NCI-H748 treated with DMSO at 0.1 percent for 48 hours (cell line): ENCODE measurements at places on chromosomes 11 and 22.

DNA sequence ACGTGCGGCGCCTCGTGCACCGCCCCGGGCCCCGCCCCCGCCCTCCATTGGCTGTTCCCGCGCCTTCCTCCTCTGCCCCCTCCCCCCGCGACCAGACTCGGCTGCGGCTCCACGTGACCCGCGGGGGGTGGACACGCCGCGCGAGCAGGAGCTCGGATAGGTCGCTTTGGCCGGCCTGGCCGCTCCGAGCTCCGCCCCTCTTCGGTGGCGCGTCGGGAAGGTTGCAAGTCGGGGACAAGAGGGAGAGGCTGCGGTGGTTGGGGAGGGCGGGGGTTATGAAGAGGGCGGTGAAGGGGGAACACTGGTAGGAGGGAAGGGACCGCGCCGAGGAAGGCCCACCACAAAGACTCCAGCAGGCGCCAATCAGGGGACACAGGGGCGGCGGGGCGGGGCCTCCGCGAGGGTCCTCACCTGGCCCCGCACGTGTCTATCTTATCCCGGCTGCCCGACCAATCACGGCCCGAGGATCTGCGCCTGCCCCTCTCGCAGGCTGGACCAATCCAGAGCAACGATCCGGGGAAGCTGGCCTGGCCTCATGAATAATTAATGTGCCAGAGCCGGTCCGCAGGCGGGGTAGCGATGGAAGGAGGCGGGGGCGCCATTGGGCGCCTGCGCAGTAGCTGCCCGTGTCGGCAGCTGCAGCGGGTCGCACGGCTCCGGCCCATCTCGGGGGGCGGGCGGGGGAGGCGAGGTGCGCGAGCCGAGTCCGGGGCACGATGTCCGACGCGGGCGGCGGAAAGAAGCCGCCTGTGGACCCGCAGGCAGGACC is at the start of gene TEF:
Gene TEF, plus strand, starts transcription at position 614 of the 769 bp plus-strand sequence. Its CDS starts 103 bp downstream, at position 717.
- DNase-seq = peak; percentile 98

GRCh38 chr11:37040921-37041320 is 442.9 kb upstream of the RAG2 start:
- DNase-seq = no peak

DNA sequence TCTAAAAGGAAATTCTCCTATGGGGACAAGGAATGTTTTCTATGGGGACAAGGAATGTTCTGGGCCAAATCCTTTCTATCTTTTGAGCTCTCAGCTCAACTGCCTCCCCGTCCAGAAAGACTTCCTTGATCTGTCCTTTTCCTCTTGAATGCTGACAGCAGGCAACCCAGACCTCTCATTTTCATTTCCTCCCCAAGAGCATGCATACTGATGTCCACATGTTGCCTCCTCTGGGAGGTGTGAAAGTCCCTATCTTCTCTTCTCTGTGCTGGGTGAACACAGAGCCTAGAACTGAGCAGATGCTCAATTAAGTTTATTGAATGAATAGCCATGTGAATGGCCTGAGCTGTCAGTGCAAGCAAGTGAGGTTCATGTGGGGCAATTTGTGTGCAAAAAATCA is 331.9 kb upstream of the NARS2 start:
- no peak for DNase-seq

GRCh38 chr22:33361581-33361980 is 303.4 kb upstream of the SYN3 start:
- DNase-seq = no peak

GRCh38 chr11:12102588-12103410 is 7.6 kb upstream of the MICAL2 start:
- DNase-seq = no peak

- DNase-seq = no peak
These were observed 1639.6 kb upstream of the TENM4 start for GRCh38 chr11:81080476-81080875.

DNA sequence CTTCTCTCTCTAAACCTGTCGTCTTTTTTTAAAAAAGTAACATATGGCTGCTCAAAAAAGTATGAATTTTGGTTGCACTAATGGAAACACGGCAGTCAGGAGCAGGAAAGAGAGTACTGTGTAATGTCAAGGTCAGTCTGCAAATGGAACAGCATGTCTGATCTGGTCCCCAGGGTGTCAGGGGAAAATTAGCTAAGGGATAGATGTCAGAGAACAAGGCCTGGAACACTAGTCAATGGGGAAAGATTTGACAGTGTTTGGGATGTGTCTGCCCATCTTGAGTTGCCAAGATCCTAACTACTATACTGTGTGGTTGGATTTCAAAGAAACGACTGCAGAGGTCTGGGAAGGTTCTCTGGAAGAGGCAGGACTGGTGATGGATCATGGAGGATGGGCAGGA is 65.7 kb upstream of the PHOX2A start:
- DNase-seq = no peak
